ENCODE measurements at places on chromosomes 2 and 18.

- no peak for DNase-seq
These were observed 216.3 kb downstream of the ANAPC1 start for GRCh38 chr2:111667542-111668273.

- no peak for DNase-seq
These were observed 91.7 kb upstream of the MEIS1 start for GRCh38 chr2:66343259-66343658.

DNA sequence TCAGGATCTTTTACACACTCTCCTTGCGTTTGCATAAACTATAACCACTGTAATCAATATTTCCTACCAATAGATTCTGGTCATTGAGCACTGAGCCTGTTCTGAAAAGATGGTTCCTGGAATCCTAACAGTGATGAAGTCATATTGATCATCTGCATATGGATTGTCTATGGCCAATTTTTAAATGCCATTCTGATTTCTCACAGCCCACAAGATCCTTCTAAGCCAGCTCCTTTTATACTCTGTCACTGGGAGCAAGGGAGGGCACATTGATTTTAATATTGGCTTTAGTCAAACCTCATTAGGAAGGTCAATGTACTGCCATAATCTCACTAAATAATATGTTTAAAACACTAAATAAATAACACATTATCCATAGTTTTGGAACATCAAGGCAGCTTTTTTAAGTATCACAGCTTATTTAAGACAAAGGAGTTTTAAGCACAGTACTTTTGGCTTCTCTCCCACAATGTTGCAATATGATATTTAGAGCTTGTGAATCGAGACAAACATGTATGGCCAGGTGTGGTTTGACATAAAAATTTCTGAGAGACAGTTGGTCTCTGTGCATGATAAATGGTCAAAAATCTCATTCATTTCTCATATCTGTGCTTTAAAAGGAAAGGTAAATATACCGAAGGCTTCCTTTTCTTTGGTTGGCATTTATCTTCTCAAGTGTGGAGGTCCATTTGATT lies 267.3 kb downstream of the MTX2 start:
- DNase-seq = no peak

GRCh38 chr18:59696311-59697235 lies 650 bp downstream of the CCBE1 start:
- DNase-seq = peak; percentile 32

DNA sequence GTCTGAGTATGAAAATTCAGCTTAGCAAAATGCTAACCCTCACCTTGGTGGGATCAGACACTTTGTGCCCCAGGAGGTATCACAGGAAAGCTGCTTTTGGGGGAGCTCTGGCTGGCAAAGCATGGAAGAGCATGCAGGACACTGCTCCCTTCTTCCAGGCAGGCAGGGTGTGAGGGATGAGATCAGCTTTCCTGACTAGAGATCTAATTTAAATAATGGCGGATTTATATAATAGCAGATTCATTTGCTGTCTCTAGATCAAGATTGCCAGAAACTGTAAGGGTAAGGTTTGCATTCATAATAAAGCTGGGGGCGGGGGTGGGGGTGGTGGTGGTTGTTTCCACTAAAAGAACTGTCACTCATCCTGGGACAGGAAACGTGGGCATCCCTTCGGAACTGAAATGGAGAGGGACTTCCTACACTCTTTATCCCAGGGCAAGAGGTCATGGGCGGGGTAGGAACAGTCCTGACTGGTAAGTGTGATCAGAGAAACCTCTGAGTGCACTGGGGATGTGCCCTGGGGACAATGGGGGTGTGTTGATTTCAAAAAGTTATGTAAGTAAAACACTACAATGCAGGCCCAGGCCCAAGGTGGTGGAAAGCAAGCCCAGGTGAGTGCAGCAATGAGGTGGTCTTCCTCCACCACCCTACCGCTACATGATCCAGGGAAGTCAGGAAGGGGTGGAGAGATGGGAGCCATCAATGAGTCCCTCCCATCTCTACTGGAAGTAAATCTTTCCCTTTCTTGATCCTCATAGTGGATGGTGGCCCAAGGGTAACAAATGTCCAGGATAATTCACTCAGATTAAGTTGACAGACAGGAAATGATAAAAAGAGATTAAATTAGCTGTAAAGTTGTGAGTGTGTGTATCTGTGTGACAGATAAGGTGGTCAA lies 171.4 kb upstream of the SERPINE2 start:
- no peak for DNase-seq

GRCh38 chr2:44579115-44579836 lies 217.5 kb downstream of the CAMKMT start:
- DNase-seq = peak; percentile 9

- no peak for DNase-seq
These were observed 90.7 kb upstream of the TNP1 start for GRCh38 chr2:216950547-216950946.

GRCh38 chr2:69517410-69517809 lies 80.2 kb upstream of the NFU1 start:
- no peak for DNase-seq

GRCh38 chr2:65877331-65878010 lies 445.1 kb upstream of the SPRED2 start:
- no peak for DNase-seq

DNA sequence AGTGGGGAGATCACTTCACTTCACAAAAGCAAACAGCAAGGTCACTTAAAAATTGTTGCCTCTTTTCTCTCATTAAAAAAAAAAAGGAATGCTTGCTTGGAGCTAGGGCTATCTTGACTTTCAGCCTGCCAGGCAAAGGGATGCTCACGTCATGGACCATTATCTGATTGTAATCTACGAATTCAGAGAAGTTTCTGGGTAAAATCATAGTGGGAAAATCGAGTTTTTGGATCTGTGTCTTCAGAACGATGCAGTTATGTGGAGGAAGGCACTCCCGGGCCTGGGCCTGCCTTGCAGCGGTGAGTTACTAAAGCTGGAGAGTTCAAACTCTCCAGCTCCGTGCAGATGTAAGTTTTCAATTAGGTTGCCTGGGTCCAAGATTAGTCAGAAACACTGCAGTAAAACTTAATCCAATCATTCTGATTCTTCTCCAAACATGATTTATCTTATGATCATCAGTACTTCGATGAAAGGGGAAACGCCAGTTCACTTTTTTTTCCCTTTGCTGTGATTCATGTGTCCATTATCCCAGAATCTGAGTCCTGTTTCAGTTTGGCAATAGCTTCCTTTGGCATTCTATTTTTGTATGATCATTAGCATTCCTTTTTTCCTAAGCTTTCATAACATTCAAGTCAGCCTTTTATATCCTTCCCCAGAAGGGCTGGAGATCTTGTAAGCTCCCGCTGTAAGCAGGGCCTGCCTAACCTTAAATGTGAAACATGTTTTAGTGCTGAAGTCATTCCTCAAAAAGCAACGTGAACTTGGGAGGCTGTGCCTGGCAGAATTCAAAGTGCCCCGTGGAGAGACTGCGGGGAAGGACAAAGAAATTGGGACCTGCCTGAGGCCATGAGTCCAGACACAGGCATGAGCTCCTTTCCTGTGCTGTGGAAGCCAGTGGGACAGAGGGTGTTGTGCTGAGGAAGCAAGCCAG lies 119.3 kb upstream of the TWIST2 start:
- DNase-seq = no peak

GRCh38 chr2:61493523-61493942 lies 22.6 kb upstream of the USP34 start:
- peak; percentile 42 for DNase-seq

- DNase-seq = no peak
These were observed 142.0 kb upstream of the GAREM1 start for GRCh38 chr18:32612651-32613050.

DNA sequence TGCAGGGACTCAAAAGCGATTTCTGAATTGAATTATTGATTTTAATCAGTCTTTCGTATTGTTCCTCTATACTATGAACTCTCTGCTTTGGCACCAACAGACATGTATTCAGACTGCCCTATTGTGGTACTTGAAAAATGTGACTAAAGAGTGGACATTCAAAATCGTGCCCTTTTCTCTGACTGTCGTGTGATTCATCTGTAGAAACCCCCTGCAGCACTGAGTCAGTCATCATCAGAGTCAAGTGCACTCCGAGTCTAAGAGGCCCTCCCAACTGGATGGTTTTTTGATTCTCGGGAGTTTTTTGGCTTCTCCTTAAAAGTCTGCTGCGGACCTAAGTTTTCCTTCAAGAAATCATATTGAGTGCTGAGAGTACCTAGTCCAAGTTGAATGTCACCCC lies 96.4 kb upstream of the FOSL2 start:
- DNase-seq = no peak

GRCh38 chr18:50306944-50307343 lies 19.5 kb upstream of the CXXC1 start:
- DNase-seq = no peak

- peak; percentile 62 for DNase-seq
These were observed 66.2 kb downstream of the MDH1 start for GRCh38 chr2:63654959-63655358.

DNA sequence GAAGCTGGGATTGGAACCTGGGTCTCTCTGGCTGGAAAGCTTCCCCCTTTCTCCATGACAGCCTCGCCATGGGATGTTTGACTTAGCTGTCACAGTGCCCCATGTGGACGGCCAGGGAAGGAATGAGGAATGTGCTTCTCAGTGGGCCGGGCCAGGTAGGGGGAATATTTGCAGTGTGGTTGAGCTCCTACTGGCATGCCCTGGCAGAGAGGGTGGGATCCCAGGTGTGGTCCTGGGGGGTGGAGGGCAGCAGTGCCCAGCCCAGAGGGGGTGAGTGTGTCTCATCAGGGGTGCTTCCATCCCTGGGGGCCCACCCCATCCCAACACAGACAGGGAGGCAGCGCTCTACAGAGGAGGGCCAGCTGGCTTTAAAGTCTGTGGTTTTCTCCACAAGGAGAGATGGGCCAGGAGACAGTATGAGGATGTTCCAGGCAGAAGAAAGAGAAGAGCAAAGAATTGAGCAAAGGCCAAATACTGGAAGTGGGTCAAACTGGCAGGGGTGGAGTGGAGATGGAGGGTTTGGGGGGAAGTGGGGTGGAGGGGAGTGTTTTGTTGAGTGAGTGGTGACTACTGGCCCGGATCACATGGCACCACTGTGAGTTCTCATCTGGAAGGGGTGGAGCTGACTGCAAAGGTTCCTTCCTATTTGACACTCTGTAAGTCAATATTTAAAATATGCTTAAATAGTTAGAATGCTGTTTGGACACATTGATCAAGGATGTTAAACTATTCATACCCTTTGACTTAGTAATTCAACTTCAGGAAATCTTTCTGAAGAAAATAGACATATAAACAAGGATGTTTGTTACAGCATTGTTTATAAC lies 94.0 kb downstream of the MYCN start:
- DNase-seq = no peak

DNA sequence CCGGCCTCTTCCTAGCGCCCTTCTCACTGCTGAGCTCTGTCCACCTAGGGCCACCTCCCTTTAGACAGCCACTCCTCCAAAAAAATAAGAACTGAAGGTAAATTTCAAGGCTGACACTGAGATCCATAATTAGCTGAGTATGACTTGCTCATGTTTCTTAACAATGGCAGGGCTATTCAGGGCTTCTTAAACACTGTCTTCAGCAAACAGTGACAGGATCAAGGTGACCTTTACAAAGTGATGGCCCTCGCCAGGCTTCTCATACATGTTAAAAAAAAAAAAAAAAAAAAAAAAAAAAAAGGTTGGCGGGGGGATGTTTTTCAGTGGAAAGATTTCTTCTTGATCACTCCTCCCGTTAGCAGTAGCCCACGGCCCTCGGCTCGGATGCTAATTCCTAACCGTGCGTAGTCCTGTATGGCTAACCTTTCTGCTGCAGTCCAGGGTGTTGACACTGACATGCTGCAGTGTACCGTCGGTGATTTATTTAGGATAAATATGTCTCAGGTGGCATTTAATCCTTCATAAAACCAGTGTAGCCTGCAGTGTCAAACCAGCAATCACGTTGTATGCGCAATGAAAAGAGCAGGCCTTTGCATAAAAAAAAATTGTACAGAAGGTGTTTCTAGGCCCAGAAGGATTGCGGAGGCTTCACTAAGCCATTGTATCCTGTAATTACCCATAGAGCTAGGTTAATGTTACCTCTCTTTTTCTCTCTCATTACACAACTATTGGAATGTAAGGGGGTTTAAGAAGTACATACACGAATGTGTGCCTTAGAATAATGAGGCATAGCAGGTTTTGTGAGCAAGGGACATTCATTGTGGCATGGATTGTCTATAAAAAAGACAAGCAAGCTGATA lies 142.7 kb downstream of the PTGR3 start:
- DNase-seq = no peak

DNA sequence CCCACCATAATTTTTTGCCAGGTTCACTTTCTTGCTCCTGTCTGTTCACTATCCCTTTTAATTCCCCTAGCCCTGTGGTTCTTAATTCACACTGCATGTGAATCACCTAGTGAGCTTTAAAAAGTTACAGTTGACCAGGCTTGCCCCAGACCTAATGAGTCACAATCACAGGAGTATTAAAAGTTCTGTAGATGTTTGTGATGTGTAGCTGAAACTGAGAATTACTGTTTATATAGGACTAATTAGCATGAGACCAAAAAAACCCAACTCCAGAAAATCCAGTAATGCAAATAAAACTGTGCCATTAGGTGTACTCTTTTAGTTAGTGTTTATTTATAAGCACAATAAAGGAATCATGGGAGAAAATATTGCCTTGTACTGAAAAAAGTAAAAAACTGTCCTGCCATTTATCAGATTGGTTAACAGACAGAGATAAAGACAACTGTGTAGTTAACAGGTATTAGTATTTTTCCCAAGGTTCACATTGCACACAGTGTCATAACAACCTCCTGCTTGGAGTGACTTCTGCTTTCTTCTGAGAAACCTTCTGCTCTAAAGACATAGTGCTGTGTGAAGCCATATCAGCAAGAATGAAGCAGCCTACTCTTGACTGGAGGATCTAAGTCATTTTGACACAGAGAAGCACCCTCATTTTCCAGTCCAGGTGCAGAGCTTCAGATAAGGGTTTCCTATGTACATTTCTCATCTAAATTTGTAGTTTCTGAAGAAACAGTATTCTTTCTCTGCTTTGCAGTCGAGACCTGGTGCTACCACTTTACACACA lies 39.0 kb downstream of the VAPA start:
- DNase-seq = no peak

DNA sequence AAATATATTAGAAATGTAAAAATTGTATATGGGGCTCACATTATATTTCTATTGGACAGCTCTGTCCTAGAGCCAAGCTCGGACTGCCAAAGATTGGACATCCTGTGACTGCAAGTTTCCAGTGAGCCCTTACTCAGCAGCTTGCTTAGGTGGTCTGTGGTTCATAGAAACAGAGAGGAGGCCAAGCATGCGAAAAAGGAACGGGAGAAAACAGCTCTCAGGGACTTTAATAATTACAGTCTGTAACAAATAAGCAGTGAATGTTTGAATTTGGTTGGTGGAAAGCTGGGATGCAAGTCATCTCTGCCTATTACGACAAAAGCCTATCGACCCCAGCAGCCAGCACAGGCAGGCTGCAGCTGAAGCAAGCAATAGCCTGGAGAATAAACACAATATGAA lies 35.6 kb downstream of the WIPF1 start:
- DNase-seq = no peak
